Activated CD4-positive, CD25-positive, alpha-beta regulatory T cell (primary cell): ENCODE measurements at places on chromosomes 6 and 20.

GRCh38 chr6:101912311-101912710, 518.8 kb downstream of the GRIK2 start:
- no peak for DNase-seq

GRCh38 chr20:16216227-16216913, 356.9 kb downstream of the KIF16B start:
- no peak for DNase-seq

DNA sequence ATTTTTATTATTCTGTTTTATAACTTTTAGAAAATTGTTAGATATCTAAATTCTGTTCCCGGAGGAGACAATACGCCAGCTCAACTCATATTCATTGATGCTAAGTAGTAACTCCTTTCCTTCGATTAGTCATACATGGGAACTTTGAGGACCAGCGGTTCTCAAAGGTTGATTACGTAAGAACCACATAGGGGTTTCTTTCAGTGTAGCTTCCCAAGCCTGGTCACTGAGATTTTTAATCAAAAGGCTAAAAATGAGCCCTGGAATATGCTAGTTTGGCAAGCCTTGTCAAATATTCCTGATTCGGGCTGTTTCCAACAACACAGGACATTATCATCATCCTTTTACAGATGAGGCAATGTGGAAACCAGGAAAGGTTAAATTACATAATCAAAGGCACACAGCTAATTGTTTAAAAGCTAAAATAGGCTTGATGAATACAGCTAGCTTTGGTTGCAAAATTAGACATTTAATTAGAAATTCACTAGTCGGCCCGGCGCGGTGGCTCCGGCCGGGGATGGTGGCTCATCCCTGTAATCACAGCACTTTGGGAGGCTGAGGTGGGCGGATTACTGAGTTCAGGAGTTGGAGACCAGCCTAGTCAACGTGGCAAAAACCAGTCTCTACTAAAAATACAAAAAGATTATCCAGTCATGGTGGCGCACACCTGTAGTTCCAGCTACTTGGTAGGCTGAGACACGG, 14.6 kb upstream of the MEI4 start:
- DNase-seq, result no peak

DNA sequence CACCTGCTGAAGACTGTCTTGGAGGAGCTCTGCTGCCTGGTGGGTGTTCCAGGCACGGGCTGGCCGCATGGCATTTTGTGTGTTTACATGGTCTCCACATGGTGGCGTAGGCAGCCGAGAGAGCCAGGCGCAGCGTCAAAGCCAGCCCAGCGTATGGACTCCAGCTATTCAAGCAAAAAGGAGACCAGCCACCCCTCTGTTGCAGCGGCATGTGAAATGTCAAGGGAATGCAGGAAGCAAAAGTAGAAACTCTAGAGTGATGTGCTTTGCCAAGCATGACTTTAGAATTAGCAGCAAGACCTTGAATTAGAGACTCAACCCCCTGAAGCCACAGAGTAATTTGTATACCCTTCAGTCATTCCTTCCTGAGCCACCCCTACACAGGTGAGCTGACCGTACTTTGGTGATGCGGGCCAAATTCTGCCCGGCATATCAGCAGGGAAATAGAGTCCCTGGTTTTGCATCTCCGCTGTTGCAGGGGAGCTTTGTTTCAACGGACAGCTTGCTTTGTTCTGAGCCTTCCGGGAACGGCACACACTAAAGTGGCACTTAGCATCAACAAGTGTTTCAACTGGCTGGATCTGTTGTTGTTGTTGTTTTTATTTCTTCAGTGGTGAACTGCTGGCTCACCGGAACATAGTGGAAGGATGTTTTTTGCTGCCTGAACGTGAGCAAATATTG, 48.5 kb downstream of the FNDC1 start:
- DNase-seq, result no peak

DNA sequence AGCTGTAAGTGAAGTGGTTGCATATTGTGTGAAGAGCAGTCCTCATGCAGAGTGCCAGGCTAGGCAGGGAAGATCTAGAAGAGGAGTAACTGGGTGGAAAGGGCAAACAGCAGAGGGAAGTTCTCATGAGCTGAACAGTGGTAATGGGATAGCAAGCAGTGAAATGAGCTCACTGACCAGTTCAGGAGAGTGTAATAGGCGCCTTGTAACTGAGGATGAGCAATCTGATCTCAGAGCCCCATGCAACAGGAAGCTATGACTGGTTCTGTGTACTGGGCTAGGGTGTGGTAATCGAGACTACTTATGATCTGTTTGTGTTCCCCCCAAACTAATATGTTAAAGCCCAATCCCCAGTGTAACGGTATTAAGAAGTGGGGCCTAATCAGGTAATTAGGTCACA, 98.6 kb downstream of the RFX6 start:
- no peak for DNase-seq

DNA sequence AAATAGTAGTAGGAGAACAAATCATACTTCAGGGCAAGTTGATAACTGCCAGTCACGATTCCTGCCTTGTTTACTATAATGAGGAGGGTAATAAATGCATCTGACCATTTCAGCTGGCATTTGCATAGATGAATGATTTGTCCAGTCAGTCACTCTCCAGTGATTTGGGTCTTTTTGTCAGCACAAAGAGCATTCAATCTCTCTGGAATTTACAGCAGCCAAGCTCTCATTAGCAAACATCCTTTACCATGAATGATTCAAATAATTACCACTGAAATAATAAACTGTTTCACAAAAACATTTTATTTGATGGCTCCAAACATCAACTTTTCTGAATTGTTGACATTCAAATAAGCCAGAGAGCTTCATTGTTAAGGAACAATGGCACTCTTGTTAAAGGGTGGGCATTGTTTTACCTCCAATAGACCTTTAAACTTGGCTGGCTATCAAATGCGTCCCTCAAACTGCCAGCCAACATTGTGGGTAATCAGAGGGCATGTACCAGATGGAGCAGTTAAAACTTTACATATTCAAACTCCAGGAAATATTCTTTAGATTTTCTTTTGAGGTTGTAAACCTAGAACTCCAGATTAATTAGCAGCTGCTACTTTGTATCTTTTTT, 30.0 kb upstream of the FBXL4 start:
- DNase-seq, result no peak

DNA sequence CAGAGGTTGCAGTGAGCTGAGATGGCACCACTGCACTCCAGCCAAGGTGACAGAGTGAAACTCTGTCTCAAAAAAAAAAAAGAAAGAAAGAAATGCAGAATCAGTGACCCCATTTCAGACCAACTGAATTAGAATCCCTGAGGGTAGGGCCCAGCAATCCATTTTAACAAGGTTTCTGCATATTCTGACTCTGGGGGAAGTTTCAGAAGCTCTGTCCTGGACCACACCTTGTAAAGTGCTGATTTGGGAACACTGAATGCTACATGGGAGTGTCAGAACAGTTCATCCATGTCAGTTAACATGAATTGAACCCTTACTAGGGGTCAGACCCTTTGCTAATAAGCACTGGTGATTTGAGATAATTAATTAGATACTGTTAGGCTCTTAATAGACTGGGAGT, 52.0 kb downstream of the SNAP25 start:
- no peak for DNase-seq

DNA sequence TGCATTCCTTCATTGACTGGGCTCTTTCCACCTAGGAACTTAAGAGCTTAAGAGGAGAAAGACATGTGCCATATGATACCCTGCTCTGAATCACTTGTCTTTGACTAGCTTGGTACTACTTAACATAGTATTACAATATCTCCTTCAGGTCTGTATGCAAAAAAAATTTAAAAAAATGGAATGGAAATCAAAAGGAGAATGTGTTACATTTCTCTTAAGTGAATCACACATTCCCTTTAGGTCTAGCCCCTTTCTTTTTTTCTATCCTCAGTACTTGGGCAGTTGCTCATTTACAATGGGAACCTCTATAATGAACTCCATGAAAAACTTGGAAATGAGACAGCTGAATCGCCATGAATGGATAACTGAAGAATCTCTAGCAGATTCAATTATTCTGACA, 53.8 kb downstream of the SLC35F1 start:
- no peak for DNase-seq

DNA sequence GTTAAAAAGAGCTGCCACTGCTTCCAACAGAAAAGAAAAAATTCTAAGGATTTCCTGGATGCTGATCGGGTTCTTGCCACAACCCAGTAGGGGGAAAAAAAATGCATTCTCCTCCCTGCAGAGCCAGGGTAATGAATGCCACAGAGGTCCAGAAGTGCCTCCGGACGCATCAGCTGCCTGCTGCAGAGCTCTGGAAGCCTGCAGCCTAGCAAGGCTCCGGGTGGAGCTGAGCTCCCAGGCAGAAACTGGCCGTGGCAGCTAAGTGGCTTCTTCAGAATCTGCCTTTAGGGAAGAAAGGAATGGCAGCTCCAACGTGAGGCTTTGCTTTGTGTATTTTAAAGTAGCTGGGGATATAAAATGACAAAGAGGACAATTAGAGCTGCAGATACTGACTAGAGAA, 155.0 kb downstream of the CFAP61 start:
- no peak for DNase-seq

DNA sequence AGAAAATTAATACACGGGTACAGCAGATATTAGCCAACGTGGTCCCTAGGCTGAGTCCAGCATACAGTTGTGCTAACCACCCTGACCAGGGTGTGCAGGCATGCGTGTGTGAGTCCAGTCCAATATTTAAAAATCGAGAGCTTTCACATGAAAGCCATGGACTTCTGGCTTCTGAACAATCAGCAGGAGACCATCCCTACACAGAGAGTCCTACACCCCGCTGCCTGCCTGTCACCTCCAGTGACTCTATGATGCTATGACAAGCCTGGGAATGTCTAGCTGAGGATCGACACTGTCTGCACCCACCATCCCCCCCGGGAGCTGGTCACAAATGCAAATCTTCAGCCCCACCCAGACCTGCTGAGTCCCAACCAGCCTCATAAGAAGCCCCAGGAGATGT, 7.9 kb downstream of the ACSS1 start:
- no peak for DNase-seq

DNA sequence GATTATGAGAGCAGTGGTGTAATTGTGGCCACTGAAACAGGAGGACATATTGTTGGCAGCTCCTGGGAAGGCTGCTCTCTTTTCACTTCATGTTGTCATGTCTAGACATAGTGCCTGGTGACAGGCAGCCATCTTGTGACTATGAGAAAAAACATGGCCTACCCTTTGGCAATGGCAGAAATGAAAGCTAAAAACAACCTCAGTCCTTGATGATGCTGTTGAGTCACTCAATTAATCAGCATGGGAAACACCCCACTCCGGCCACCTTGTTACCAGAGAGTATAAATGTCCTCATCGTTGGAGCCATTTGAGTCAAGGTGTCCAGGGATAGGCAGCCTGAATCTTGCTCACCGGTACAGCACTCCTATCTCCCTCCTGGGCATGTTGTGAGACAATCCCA, 31.2 kb upstream of the HMGA1 start:
- DNase-seq, result no peak

DNA sequence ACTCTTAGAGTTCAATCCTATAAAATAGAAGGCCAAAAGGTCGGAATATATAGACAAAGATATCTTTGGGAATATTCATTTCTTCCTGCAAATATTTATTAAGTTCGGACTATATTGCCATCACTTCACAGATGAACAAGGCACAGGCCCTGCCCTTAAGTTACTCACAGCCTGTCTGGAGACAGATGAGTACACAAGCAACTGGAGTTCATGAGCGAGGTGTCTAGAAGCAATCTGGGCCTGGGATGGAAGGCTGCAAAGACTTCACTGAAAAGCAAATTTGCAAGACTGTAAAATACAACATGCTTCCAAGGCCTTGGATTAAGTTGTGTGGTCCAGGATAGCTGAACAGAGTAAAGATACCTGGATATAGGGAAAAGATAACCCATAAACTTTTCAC, 56.7 kb upstream of the CEP85L start:
- no peak for DNase-seq

DNA sequence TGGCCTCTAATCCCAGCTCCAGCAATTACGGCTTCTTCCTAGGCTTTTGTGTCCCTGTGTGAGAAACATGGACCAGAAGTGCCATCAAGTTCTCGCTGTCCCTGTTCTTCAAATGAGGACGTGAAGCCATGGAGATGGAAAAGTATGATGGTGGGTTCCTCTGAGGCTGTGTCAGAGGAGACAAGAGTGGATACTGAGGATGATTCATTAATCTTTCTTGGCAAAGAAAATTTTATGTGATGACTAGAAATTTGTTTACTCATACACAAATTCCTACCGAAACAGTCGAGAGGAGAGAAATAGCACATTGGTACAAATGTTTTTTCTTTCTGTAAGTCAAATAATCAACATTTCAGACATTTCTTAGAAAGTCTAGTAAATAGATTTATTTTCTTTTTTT, 35.0 kb upstream of the PNRC1 start:
- DNase-seq, result no peak

- DNase-seq, result no peak
Observed at GRCh38 chr6:19738010-19738409, 99.2 kb upstream of the ID4 start.

GRCh38 chr6:157272372-157272771, 50.9 kb downstream of the TMEM242 start:
- DNase-seq, result no peak

DNA sequence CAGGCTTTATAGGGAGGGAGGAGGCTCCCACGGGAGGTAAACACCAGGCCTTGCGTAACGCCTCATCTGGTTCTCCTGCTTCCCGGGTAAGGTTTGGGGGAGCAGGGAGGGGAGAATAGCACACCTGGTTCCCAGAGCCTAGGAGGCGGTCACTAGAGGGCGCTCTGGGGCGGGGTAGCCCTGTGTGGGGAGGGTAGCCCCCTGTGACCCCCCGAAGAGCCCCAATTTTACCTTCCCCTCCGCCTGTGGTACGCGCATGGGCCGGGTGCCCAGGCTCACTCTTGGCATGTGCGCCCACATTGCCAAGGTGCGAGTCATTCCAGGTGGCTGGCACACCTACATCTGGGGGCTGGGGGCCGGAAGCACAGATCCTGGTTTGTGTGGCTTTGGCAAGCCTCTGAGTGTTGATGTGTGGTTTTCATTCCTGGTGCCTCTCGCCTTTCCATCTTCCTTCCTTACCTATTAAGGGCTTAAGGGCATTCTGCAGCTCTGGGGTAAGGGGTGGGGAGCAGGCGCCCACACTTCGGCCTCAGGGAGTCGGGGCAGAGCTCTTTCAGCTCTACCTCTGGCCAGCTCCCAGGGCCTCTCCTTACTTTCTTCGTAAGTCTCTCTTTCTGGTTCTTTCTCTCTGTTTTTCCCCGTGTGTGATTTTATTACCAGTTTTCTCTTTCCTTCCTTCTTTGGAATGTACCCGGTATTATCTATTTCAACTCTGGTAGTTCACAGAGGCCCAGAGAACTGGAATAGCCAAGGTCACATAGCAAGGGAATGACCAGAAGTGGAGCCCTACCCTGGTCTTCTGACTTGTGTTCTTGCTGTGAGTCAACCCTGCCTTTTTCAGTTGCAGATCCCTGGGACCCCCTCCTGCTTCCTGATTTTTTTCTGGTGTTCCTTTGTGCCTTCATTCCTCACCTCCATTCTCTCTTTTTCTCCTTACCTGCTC, 492 bp upstream of the RNF39 start:
- DNase-seq, result no peak

GRCh38 chr6:1407499-1407990, 18.2 kb downstream of the FOXF2 start:
- DNase-seq, result no peak
